ENCODE measurements at places on chromosomes 2 and 18. TPM values are rescaled to one million over a fixed set of nuclear protein-coding genes. Genes with fewer than 3 reads are reported as not detected.

CHPF gene
- total RNA-seq = 107 TPM

LCT gene
- not detected for total RNA-seq

APOB gene
- under 0.01 TPM for total RNA-seq

PROKR1 gene
- under 0.01 TPM for total RNA-seq

CD8B2 gene
- not detected for total RNA-seq

GAD1 gene
- total RNA-seq = not detected

TNFAIP6 gene
- total RNA-seq = 25.2 TPM

LIMS4 gene
- total RNA-seq = 12.4 TPM

HOXD4 gene
- total RNA-seq = 0.06 TPM

UBR3 gene
- total RNA-seq = 45.4 TPM

NEU2 gene
- not detected for total RNA-seq

TMEM37 gene
- 0.13 TPM for total RNA-seq

SERPINB12 gene
- total RNA-seq = not detected

ERFE gene
- total RNA-seq = 0.92 TPM

LHCGR gene
- not detected for total RNA-seq

UGT1A6 gene
- total RNA-seq = not detected

GAL3ST2 gene
- total RNA-seq = not detected

TCF7L1 gene
- total RNA-seq = 2.0 TPM

MAPK4 gene
- under 0.01 TPM for total RNA-seq

PTPRM gene
- total RNA-seq = 100 TPM

KCNJ3 gene
- total RNA-seq = not detected

ASTL gene
- total RNA-seq = not detected

NDUFAF7 gene
- 14.8 TPM for total RNA-seq

PUS10 gene
- 6.5 TPM for total RNA-seq

STARD6 gene
- total RNA-seq = 0.53 TPM

CPS1 gene
- total RNA-seq = 19.1 TPM

PIAS2 gene
- total RNA-seq = 14.1 TPM

C1D gene
- 12.9 TPM for total RNA-seq

ALK gene
- total RNA-seq = not detected

GDF7 gene
- 1.3 TPM for total RNA-seq

COL5A2 gene
- 403 TPM for total RNA-seq

TACR1 gene
- total RNA-seq = not detected

CFC1 gene
- not detected for total RNA-seq

CHRNG gene
- total RNA-seq = not detected

SCN1A gene
- total RNA-seq = 0.25 TPM

TXNDC9 gene
- 52.8 TPM for total RNA-seq
